ENCODE measurements at places on chromosomes 3 and 15.

GRCh38 chr3:23607184-23607847 lies 198.4 kb upstream of the UBE2E1 start:
- DNase-seq = no peak

- DNase-seq = no peak
Observed at GRCh38 chr3:113898892-113899291, 48.9 kb upstream of the ZDHHC23 start.

- no peak for DNase-seq
Observed at GRCh38 chr15:88322461-88322860, 65.9 kb upstream of the NTRK3 start.

GRCh38 chr3:177597311-177598096 lies 400.2 kb upstream of the TBL1XR1 start:
- DNase-seq = peak; percentile 4

GRCh38 chr3:71857956-71858355 lies 73.0 kb upstream of the PROK2 start:
- no peak for DNase-seq

- DNase-seq = no peak
Observed at GRCh38 chr15:42385206-42385979, 26.1 kb downstream of the CAPN3 start.

DNA sequence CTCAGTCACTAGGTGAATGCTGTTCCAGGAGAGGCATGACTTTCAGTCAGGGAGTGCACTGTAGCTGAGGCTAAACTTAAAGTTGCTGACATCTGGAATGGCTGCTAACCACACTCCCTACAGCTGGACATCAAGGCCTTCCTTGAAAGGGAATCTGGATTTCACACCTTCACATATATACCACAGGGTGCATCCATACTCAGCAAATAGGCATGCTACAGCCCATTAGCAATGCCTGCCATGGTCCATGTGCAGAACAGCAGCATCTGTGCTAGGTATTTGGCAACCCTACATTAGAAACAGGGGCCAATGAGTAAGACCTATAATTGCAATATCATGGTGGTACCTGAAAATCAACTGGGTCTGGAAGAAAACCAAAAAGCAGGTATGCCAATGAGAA lies 74.8 kb downstream of the SNTN start:
- DNase-seq = no peak

- no peak for DNase-seq
Observed at GRCh38 chr3:52843108-52843865, 8.5 kb upstream of the MUSTN1 start.

GRCh38 chr3:187046033-187046432 lies 93.3 kb downstream of the RPL39L start:
- no peak for DNase-seq

GRCh38 chr3:52430416-52430810 lies 14.5 kb downstream of the SEMA3G start:
- DNase-seq = no peak

GRCh38 chr3:190826018-190826417 lies 36.5 kb downstream of the GMNC start:
- DNase-seq = no peak

DNA sequence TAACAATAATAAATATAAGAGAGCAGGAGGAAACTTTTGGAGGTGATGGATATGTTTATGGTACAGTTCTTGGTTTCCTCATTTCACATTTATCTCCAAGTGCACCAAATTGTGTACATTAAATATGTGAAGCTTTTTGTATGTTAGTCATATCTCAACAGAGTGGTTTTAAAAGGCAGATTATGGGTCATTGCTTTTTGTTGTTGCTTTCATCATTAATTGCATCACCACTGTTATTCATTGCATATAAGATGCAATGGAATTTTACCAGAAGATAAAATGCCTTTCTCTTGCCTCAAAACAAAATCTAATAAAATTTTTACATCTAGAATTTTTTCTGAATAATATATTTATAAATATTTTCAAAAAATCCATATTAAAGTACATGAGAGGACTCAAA lies 1198.9 kb upstream of the GBE1 start:
- no peak for DNase-seq

DNA sequence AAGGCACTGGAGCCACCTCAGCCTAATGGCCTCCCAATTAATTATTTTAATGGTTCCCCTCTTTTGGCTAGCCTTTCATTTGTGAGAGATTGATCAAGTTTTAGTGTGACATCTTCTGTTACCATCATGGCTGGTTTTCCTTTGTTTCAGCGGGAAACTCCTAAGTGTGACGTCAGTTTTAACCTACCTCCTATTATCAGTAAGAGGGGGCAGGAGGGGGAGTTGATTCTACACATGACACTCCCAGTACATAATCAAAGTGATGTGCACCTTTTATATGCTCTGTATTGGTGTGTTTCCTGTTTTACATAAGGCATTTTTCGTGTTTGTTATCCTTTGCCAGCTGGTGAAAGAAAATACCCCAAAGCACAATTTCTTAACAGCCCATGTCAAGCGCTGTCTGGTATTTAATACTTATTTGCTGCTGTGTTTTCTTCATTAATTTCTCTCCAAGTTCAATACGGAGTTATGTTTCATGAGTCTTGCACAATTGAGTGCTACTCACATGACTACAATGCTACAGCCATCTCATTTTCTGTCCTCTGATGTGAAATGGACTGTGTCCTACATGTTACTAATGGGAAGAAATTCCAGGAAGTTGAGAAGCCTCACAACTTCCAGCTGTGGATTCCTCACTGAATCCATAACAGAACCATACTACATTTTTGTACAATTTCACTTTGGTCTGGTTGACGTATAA lies 52.2 kb upstream of the POLR2M start:
- DNase-seq = no peak

GRCh38 chr3:13494463-13495350 lies 14.6 kb downstream of the HDAC11 start:
- no peak for DNase-seq

- DNase-seq = no peak
Observed at GRCh38 chr15:65632780-65633375, 11.1 kb downstream of the SLC24A1 start.

DNA sequence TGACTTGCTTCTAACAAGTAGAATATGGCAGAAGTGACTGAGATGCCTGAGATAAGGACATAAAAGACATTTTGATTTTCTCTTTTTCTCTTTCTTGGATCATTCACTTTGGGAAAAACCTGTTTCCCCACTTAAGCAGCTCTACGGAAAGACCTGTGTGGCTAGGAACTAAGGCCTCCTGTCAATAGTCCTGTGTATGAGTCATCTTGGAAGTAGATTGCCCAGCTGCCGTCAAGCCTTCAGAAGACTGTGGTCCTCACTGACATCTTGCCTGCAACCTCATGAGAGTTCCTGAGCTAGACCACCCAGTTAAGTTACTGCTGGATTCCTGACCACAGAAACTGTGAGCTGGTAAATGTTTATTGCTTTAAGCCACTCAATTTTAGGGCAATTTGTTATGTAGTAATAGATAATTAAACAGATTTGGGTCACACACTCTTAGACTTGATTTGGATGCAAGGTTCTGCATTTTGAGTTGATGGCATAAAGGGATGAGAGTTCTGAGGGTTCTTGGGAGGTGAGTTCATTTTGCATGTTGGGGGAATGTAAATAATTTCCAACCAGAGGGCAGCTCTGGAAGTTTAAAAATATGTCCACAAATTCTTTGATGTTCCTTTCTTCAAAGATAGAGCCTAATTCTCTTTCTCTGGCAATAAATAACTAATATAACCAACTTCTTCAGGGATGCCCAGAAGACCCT lies 229.2 kb downstream of the SQOR start:
- DNase-seq = no peak

DNA sequence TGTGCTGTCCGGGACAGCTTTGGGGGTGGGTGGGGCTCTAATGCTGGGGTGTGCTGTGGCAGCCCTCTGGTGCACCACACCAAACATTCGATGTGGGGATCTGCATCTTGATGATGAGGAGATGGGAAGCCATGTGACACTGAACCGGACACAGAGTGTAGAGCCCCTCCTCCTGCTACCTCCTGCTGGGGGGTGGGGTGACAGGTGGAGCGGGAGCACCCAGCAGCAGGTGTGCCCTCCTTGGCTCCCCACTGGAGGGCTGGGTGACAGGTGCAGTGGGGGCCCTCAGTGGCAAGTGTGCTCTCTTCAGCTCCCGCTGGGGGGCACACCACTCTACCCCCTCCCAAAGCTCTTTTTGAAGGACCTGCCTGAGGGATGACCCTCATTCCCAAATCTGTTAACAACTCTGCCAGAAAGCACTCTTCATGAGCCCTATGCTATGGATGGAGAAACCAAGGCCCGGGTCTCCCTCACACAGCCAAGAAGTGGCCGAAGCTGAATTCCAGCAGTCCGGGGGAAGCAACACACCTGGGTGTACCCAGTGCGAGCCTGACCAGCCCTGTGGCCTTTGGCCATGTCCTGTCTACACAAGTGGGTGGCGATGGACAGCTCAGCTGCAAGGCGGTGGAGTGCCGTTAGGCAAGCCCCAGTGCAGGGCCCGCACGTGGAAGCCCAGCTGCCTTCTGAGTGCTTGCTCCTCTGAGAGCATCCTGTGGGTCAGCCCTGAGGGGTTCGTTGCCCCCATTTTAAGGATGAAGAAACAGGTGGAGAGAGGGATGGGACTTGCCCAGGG lies 609 bp upstream of the UROC1 start:
- DNase-seq = no peak

- DNase-seq = no peak
Observed at GRCh38 chr3:8709801-8710507, 23.6 kb upstream of the CAV3 start.

DNA sequence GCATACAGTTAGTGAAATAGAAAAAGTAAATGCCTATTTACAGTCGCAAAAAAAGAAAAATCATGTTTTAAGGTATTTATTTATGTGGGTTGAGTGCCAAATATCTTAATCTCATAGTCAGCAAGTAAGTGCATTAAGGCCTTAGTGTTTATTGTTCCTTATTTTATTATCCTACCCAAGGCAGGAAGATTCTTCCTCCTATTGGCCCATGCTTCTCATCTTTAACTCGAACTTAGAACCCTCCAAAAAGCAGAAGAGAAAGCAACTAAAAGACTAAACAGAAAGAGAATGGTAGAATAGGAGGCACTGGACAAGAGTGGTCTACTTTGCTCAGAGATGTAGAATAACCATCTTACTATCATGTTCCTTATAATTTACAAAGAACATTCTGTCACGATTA lies 7.5 kb downstream of the RFX7 start:
- DNase-seq = no peak

DNA sequence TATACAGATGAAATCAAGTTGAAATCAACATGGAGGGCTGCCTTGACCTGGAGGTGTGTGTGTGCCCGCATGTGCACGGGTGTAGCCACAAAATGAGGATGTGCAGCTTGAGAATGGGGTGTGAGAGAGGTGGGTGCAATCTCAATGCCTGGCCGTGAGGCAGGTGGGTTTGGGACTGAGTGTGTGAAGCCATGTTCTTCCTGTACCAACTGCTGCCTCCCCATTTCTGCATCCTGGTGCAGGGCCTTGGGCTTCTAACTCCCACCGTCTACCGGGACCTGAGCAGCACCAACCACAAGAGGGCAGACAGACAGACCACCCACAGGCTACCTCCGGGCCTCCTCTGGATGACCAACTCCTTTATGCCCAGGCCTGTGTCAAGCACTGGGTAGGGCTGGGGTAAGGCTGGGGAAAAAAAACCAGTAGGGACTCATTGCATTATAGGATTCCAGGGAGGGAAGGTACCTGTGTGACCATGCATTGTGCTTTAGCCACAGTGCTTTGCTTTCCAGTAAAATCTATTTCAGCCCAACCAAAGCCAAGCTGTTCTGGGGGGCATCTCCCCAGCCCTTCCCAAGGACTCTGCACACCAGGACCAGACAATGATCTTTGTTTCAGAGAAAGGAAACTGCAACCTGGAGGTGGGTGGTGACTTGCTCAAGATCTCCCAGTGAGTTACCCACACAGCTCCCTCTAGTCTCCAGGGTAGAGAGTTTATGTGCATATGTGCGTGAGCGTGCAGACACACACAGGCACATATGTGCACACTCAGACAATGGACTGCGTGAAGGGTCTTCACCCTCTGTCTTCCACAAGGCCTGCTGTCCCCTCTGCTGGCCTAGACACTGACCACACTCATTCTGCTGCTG lies 162.2 kb upstream of the TLE3 start:
- no peak for DNase-seq

DNA sequence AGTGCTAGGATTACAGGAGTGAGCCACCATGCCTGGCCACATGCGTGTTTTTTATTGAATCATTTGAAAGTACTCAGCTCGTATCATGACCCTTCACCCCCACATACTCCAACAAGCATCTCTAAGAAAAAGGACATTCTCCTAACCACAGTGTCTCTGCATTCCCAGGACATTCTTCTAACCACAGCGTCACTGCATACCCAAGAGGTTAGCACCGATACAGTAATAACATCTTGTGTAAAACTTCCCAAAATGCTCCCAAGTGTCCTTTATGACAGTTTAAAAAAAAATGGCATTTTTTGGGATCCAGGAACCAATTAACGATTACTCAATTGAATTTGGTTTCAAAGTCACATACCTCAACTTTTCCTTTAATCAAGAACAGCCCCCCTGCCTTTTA lies 39.6 kb downstream of the FLNB start:
- no peak for DNase-seq

Measured in T-helper 22 cell (primary cell).